WTC11 (cell line): ENCODE measurements at places on chromosomes 13 and 19. TPM values are rescaled to one million over a fixed set of nuclear protein-coding genes. Genes with fewer than 3 reads are reported as not detected.
A peak's percentile ranks its signal among the peaks of the same experiment; 100 is the strongest.

GRCh38 chr19:8416796-8417195 lies 3.7 kb downstream of the MARCHF2 start:
- H3K27me3 ChIP-seq = no peaks in the 10 kb centered on the region
- H3K27ac ChIP-seq = no peak overlapping the region
- H3K4me1 ChIP-seq = peaks cover 9% of the 10 kb centered on the region
- no peaks in the 10 kb centered on the region for H3K36me3 ChIP-seq
- no peak for DNase-seq

DNA sequence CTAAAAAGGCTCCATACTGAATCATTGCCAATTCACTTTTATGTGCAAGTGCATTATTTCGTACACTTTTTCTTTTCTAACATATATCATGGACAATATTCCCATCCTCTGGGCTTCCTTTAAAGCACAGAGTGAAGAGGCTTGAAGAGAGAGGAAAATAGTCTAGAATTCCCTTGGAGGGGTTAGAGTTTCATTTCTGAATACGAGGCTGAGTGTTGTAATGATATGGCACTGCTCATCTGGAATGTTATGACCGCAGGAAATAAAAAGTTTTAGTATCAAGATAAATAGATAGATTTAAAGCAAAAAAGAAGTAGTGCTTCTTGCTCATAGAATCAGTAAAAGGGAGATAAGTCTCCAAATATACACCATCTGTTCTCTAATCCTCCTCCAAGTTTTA lies 412.3 kb upstream of the SLITRK1 start:
- no peak for DNase-seq
- H3K4me1 ChIP-seq = peaks cover 4% of the 10 kb centered on the region
- H3K4me3 ChIP-seq = no peak overlapping the region

- H3K27me3 ChIP-seq = no peaks in the 10 kb centered on the region; the same call in 1 of the 2 replicates
- no peak overlapping the region; the same call in 1 of the 2 replicates for H3K27ac ChIP-seq
Observed at GRCh38 chr19:7706188-7706954, 4.4 kb upstream of the FCER2 start.

- H3K4me3 ChIP-seq = peak overlapping the region; percentile 81
- no peak overlapping the region for H3K27ac ChIP-seq
- H3K4me1 ChIP-seq = peaks cover 27% of the 10 kb centered on the region
- H3K36me3 ChIP-seq = peaks cover 1% of the 10 kb centered on the region; the same call in 1 of the 2 replicates
- no peak for DNase-seq
Observed at GRCh38 chr19:18119013-18119716, 21.6 kb downstream of the MAST3 start.

- H3K4me1 ChIP-seq = peaks cover 25% of the 10 kb centered on the region
- no peak overlapping the region for H3K4me3 ChIP-seq
- H3K36me3 ChIP-seq = no peaks in the 10 kb centered on the region
- no peak overlapping the region for H3K27ac ChIP-seq
- H3K27me3 ChIP-seq = peaks cover 19% of the 10 kb centered on the region
Observed at GRCh38 chr13:27276188-27276587, 5.6 kb downstream of the RASL11A start.

DNA sequence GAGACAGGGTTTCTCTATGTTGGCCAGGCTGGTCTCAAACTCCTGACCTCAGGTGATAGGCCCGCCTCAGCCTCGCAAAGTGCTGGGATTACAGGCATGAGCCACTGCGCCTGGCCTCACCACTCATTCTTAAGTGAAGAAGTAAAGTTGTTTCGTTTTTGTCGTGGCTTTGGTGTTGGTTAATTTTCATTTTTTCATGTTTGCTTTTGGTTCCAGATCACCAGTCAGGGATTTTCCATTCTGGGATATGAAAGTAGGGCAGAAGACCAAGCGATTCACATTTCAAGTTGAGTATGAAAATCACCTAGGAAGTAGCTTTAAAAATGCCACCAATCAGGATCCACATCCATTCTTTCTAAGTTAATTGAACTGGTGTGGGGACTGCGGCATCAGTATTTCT lies 289.9 kb downstream of the DIAPH3 start:
- H3K36me3 ChIP-seq = no peaks in the 10 kb centered on the region
- no peaks in the 10 kb centered on the region for H3K27me3 ChIP-seq
- H3K27ac ChIP-seq = no peak overlapping the region; the same call in 1 of the 2 replicates

DNA sequence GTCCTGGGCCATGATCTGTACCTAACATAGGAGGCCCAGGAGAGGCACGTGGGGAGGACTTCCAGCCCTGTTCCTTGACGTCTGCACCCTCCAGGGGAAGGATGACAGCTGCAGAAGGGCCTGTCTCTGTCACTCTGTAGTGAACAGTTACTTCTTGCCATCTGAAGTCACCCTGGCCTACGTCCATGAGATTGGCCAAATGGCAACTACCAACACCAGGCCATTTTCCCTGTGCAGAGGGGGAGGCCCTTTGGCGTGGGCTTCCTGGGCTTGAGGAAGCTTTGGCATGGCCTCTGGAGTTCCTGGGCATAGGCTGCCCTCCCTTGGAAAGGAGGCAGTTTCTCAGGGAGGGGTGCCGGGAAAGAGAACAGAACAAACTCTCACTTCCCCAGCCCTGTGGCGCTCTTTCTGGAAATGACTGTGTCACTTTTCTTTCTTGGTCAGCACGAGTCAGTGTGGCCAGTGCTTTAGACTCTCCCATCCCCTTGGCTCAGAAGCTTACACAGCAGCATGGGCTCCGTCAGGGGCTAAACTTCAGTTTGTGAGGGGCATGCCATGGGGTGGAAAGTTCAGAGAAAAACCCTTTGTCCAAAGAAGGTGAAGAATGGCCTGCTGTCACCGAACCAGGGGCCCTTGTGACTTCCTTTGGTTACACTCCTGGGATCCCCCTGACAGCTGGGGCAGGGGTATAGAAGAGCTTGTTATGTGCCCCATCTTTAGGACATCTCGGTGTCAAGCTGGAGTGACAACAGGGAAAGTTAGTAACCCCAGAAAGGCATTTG lies 5.3 kb downstream of the CARM1 start:
- H3K4me3 ChIP-seq = no peak overlapping the region
- peaks cover 47% of the 10 kb centered on the region for H3K4me1 ChIP-seq
- H3K27me3 ChIP-seq = no peaks in the 10 kb centered on the region; the same call in 1 of the 2 replicates
- H3K36me3 ChIP-seq = 0 out of 2 replicates have a peak, but pooled peaks cover 7% of the 10 kb centered on the region
- H3K27ac ChIP-seq = peak overlapping the region; percentile 79

- no peak overlapping the region for H3K4me3 ChIP-seq
- H3K36me3 ChIP-seq = no peaks in the 10 kb centered on the region
- H3K4me1 ChIP-seq = peaks cover 7% of the 10 kb centered on the region
- H3K27ac ChIP-seq = 0 out of 2 replicates have a peak overlapping the region, but pooled peaks have one; percentile 72
- no peaks in the 10 kb centered on the region for H3K27me3 ChIP-seq
- no peak for DNase-seq
Observed at GRCh38 chr13:67062160-67062559, 168.0 kb downstream of the PCDH9 start.

DNA sequence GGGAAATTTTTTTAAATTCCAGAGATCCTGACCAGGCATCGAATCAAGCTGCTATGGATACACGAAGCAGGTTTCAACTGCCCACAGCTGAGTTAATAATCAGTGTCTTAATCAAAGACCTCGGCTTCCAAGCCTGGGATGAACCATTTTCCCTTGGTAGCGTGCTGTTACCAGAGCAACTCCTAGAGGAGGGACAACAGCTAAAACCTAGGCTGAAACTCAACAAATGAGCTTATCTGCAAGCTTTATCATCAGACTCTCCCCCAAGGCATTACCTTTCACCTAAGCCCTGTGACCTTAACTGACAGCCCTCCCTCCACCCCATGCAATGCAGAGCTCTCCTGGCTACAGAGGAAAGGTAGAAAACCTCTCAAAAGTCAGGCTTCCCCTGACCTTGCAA lies 39.7 kb downstream of the RCBTB1 start:
- peaks cover 34% of the 10 kb centered on the region for H3K36me3 ChIP-seq
- no peak for DNase-seq
- no peaks in the 10 kb centered on the region for H3K4me1 ChIP-seq
- no peaks in the 10 kb centered on the region for H3K27me3 ChIP-seq
- no peak overlapping the region for H3K4me3 ChIP-seq

DNA sequence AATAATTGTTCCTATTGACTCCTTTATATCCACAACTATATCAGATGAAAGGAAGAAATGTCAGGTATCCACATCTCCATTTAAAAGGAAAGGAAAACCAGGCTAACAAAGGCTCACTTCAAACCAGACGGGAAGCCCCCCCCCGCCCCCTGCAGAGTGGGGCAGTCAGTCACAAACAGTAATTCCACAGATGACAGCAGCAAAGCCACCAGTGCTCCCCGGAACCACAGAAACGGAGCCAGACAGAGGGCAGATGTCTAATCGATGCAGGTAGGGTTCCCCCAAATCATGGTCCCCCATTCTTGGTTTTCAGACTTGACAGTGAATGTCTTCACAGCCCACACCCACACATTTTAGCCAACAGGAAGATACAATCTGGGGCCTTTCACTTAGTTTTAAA lies 100.8 kb downstream of the STK24 start:
- H3K36me3 ChIP-seq = peaks cover 31% of the 10 kb centered on the region
- H3K27me3 ChIP-seq = no peaks in the 10 kb centered on the region
- peak overlapping the region; percentile 58 for H3K4me3 ChIP-seq
- peak; percentile 80 for DNase-seq
- peak overlapping the region; percentile 97 for H3K27ac ChIP-seq
- peaks cover 63% of the 10 kb centered on the region for H3K4me1 ChIP-seq

The ZNF846 gene
- total RNA-seq = 11.2 to 12.2 TPM (median 11.6 TPM) in 3 replicates

The MYO1F gene
- 2.8 to 3.3 TPM (median 3.2 TPM) in 3 replicates for total RNA-seq

The MCEMP1 gene
- not detected in 3 replicates for total RNA-seq

The KLK8 gene
- total RNA-seq = 4.4 to 6.9 TPM (median 5.9 TPM) in 3 replicates

The FBXW9 gene
- total RNA-seq = 13.7 to 16.0 TPM (median 15.2 TPM) in 3 replicates

The GFY gene
- total RNA-seq = 0.85 to 1.4 TPM (median 0.87 TPM) in 3 replicates

The VSTM1 gene
- total RNA-seq = not detected in 3 replicates

The NLRP5 gene
- not detected in 3 replicates for total RNA-seq

The PRR19 gene
- 3.6 to 5.0 TPM (median 3.7 TPM) in 3 replicates for total RNA-seq

The SOX1 gene
- 0.15 to 0.25 TPM (median 0.18 TPM) in 3 replicates for total RNA-seq

The MAU2 gene
- total RNA-seq = 47.8 to 56.8 TPM (median 50.3 TPM) in 3 replicates

The ZNF444 gene
- total RNA-seq = 84.0 to 87.9 TPM (median 87.7 TPM) in 3 replicates

The CYP4F3 gene
- total RNA-seq = 0.04 to 0.14 TPM (median 0.05 TPM) in 3 replicates

The KLK15 gene
- total RNA-seq = not detected in 3 replicates

The LILRB4 gene
- not detected in 3 replicates for total RNA-seq
